ENCODE measurements at places on chromosomes 3 and 15.

DNA sequence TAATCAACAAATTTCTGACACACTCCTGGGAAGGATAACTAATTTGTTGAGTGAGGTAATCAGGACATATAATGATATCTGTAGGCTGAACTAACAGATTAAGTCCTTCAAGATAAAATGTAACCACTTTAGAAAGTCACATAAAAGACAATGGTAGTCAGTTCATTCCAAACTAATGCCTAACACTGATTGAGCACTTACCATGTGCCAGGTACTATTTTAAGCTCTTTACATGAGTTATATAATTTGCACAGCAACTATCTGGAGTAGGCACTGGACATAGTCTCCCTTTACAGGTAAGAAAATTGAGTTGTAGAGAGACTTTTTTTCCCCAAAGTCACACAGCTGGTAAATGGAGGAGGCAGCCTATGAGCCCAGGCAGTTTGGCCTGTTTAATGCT, 211.2 kb upstream of the CFAP20DC start:
- DNase-seq = no peak

DNA sequence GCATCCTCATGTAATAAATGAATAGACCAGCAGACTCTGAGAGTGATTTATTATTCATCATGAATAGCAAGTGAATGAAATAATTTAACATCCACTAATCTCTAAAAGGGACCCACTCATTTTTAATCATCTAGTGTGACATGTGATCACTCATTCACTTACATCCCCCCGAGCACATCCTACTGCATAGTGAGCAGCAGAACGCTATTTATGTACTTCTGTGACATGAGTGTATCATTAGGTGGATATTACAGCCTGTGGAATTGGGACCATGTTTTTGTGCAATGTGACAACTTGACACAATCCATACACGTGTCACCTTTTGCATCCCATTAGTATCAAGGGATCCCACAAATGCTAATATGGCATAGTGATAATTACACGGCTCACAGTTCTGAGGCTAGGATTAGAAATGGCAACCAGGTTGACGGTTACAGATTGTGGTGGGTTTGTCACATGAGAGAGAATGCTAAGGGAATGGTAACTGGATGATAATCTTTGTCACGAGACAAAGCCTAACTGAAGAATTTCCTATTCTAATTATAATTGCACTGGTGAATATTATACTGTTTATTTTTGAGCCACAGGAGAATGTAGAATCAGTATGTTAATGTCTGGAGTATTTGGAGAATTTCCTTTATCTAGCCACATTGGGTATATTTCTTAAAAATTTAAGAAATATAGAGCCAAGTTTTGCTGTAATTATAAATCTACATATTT, 595.2 kb upstream of the TBL1XR1 start:
- no peak for DNase-seq

- no peak for DNase-seq
Measured at GRCh38 chr3:66938338-66938963, 59.7 kb upstream of the KBTBD8 start.

DNA sequence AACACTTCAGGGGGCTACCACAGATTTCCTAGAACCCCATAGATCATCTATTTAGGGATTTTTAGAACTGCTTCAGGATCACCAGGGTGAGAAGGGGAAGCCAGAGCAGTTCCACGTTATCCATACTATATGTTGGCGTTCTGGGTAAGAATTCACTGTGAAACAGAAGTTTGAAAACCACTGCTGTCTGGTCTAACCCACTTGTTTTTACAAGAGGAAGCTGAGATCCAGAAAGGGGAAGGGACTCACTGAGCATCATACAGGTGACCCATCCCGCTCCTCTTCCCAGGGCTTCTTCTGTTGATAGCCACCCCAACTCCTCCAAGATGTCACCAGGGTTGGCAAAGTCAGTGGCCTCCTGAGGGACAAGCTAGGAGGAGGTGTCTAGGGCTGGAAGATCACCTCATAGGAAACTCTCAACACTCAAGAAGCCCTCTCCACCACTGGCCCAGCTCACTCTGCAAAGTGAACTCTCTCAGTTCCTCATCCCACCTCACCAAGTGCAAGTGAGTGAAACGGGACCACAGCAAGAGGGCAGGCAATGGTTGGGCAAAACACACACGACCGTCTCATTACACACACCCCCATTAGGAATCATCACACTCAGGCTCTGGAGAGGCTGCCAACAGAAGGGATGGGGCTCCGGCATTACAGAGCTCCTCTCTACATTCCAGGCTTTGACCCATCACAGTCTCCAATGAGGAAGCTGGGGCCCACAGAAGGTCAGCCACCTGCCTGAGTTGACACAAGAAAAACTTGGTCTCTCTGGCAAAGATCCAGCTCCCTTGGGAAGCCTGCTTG, 1.8 kb downstream of the DAPK2 start:
- no peak for DNase-seq

Data from NCI-H187 treated with DMSO at 0.1 percent for 48 hours (cell line).